ENCODE measurements at places on chromosomes 3 and 15.

GRCh38 chr15:36961956-36962355 lies 138.4 kb downstream of the MEIS2 start:
- DNase-seq = no peak

DNA sequence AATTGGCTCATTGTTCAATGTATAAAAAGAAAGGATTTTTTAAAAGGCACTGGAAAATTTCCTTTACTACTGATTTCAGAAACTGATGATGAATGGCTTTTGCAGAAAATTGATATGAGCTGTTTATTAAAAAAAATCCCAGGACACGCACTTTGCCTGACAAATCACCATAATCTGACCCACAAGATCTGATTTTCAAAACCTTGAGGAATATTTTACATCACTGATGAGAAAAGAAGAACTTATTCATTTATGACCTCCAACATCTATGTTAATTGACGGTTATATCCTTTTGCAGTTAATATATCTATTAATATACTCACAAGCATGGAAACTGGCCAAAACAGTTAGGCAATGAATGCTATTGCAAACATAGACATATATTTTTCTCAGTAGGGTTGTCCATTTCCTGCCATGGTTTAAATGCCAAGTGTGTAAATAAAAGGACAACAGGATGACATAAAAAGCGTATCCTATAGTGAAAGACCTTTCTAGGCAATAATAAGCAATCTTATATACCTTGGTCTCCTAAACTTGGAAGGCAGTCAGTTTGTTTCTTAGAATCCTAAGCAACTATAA lies 109.7 kb upstream of the SLC7A14 start:
- no peak for DNase-seq

- DNase-seq = no peak
Observed at GRCh38 chr3:38119821-38120692, 16.9 kb downstream of the ACAA1 start.

DNA sequence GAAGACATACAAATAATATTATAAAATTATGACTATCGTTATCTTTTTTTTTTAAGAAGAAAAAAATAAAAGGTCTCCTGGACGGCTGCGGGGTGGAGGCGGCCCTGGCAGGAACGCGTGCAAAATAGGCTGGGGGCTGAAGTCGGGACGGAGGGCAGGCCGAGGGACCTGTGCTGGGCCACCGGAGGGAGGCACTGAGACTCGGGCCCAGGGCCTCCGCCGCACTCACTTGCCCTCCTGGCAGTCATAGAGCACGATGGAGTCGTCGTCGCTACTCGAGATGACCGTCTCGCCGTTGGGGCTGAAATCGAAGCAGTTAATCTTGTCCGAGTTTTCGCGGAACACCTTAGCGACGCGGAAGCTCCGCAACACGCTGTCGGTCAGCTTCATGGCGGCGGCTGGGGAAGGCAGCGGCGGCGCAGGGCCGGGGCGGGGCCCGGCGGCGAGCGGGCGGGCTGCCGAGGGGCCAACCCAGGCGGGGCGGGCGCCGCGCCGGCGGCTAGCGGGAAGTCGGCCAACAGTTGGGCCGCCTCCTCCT lies 408 bp downstream of the WDR82 start:
- DNase-seq = no peak

DNA sequence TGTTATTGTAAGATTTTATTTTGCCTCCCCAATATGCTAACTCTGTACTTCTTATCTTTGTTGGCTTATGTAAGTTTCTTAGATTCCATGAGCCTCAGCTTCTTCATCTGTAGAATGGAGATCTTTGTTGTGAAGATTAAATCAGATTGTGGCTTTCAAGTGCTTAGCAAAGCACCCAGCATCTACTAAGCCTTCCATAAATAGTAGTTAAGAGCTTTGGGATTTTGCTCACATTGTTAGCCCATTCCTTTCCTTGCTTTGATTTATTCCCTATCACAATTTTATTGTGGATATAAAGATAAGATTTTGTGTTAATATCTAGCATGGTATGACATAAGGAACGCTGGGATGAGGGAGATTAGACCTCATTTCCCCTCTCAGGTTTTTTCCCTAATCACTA lies 501.4 kb downstream of the PYDC2 start:
- no peak for DNase-seq
